NCI-H446 treated with DMSO at 0.1 percent for 48 hours (cell line): ENCODE measurements at places on chromosomes 6 and 20.

DNA sequence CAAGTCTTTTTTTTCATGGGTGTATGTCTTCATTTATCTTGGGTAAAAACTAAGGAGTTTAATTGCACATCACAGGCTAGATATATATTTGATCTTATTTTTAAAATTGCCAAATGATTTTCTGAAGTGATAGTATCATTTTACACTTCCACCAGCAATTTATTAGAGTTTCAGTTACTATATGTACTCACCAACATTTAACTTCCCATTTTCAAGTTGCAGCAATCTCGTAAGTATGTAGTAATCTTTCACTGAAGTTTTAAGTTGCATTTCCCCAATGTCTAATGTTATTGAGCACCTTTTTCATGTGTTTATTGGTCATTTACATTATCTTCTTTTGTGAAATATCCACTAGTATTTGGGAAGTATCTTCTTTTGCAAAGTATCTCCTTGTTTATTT, 277.4 kb upstream of the CNR1 start:
- DNase-seq = no peak

DNA sequence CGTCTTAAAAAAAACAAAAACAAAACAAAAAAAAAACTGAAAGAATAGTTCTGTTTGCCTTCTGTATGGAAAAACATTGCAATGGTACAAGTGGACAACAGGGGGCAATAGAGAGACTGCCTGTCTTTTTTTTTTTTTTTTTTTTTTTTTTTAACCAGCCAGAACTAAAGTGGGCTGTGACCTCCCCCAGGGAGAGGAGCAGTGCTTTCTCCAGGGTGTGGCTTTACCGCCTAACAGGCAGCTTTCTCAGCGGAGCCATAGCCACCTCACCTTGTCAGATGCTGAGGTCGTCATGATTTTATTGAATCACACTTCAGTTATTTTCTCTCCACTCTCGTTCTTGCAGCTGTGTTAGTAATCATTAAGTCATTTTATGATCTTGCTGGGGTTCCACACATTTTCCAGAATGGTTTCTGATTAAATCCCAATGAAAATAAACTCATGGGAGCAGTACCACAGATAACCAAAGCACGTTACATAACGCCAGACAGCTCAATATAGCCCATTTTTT, 78.4 kb downstream of the GMPR start:
- peak; percentile 25 for DNase-seq

DNA sequence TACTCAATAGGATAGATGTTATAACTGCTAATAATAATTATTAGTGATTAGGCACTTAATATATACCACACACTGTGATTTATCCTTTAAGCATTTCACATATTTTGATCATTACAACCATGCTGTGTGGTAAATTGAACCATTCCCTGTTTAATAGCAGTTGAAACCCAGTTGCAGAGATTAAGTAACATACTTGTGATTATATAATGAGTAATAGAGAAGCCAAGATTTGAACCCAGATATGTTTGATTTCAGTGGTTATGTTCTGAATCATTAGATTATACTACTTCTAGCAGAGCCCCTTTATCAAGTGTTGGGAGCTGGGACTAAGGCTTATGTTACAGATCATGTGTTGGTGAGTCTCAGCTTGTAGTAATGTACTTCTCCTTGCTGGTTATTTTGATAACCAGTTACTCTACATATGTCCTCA, 44.1 kb downstream of the STK4 start:
- DNase-seq = no peak

GRCh38 chr6:10507715-10508114, 13.4 kb upstream of the GCNT2 start:
- DNase-seq = no peak

DNA sequence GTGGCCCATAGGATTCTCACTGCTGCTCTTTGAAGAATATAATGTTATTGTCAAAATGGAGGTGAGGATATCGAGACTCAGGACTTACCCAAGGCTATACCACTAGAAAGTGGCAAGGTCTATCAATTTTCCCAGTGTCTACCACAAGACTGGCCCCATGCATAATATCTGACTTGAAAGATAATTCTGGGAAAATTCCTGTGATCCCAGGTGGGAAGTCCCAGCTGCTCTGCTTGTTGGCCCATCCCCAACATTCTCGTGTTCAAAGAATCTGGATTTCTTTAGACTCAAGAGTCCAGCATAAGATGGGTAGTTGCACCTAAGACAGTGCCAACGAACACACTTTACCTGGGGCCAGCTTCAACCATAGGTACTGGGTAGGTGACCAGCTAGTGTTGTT, 120.7 kb upstream of the DTNBP1 start:
- DNase-seq = no peak

GRCh38 chr6:75932067-75932466, 140.4 kb downstream of the IMPG1 start:
- DNase-seq = no peak

GRCh38 chr6:5335020-5335419, 73.7 kb downstream of the FARS2 start:
- DNase-seq = no peak

DNA sequence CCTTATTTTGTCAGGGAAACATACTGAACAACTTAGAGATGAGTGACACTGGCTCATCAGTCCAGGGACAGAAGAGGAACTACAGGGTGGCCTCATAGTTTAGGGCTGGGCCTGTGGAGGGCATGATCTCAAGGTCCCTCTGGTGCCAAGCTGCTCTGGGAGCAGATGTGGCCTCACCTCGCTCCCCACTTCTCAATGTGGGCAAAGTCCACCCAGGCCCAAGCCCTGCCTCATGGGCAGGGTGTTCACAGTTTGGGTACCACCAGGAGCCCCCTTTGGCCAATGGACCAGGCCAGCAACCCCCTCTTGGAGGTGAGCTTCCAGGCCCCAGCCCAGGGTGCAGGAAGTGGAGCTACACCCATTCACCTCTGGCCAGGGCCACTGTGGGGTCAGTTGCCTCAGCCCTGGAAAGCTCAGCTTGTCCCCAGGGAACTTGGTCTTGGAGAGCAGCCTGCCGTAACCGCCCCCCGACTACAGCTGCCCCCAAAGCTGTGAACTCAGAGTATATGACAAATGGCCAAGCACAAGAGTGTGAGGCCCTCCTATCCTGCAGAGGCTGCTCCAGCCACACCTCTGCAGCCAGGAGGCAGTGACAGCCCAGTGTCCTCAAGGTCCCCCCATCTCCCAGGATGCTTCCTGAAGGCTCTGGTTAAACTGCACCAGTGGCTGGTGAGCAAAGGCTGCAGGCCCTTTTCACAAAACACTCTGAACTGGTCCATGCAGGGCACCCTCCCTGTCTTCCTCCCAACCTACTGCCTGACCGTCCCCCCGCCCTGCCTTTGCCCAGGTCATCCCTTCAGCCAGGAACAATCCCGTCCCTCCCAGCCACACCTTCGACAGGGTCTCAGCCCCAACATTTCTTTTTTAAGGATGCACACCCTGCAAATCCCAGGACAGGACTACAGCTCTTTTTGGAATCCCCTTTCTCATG, 3.6 kb downstream of the ADISSP start:
- no peak for DNase-seq

DNA sequence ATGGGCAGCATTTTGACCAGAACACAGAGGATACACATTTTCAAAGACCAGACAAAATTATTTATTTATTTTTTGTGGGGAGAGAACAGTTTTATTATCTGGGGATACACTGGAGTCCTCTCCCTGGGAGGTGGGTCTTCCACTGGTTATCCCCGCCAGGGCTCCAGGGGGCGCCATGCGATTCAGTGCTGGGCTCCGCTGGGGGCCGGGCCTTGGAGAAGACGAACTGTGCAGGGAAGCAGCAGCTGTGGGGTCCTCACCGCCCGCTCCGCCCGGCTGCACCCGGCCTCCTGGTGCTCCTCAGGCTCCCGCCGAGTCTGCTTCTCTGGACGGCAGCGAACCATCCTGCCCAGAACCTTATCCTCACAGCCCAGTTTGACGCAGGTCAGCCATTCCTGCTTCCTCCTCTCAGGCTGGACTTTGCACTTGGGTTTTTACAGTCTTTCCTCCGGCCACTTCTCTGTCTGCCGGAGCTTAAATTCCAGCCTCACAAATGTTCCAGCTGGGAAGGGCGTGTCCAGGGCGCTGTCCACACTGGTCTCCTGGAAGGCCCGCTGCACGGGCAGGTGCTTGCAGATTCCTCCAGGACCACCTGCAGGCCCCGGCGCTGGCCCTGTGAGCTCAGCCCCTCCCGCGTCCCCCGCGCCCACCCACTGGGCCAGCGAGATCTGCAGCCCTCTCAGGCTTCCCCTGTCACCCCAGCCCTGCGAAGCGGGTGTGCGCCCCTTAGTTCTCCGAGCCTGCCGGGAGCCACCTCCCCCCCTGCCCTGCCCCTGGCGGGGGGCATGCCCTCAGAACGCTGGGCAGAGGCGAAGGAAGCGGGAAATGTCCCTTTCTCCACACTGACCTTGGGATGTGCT, 1830.0 kb upstream of the DEFB115 start:
- DNase-seq = no peak

DNA sequence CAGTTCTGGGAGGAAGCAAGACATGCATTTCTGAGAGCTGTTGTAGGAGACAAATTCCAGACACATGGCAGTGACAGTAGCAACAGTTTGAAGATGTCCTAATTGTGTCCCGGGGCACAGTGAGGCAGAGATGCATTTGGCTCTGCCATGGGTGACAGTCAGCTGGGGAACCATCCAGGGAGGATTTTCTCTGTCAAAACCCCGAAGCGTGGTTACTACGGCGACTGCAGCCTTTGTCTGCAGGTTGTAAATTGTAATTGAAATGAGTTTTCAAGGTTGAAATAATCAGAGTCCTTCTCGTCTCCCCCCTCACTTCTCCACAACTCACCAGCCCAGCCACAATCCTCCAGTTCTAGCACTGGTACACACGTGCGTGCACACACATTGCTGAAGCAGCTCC, 100.1 kb downstream of the GRM4 start:
- DNase-seq = no peak

- no peak for DNase-seq
These were observed 253.4 kb downstream of the PHACTR1 start for GRCh38 chr6:12969966-12970365.

DNA sequence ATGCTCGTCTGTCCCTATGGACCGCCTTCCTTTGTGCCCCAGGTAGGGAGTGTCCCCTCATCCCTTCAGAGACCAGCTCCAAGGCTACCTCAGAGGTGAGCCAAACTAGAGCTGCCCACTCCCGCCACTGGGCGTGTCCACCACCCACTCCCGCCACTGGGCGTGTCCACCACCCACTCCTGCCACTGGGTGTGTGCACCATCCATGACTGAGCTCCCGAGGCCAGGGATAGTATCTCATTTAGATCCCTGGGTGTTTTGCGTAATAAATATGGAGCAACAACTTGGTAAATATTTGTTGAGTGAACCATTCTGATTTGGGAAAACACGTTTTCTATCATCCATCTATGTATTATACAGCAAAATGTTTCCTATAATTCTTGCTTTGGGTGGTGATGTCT, 68.8 kb downstream of the ZBTB2 start:
- DNase-seq = no peak

DNA sequence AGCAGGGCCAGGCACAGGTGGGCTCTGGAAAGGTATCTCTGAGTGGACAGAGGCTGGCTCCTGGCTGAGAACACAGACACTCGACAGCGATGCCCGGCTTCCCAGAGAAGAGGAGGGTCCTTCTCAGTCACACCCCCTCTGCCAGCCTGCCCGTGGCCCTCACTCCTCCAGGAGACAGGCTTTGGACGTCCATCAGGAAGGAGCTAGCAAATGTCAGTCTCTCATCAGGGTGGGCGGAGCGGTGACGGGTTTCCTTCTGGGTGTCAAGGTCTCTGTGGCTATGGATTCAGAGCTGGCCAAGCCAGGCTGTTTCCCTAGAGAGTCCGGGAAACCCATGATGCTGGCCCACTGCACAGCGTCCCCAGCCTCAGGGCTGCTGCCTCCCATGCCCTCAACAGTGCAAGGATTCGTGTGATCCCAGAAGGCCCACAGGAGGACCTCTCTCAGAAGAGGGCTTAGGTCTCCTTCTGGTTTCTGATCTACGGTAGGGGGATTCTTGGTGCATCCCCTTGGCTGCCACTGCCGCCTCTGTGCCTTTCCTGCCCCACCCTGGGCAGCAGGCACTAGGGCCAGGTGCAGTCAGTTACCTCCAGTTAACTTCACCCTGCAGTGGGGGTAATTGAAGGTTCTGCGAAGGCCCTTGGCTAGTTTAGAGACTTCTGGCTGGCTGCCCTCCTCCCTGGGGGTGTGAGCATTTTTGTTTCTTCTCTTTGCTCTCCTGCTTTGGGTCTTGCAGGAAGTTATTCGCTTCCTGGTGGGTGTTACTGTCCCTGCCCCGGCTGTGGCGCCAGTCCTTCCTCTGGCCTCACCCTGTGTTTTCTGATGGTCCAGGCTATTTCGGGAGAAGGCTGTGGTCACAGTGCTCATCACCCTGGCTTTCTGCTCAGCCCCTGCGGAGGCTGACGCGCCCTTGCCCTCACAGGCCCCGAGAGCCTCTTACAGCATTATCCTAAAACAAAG, 80.2 kb downstream of the CDH4 start:
- DNase-seq = no peak

GRCh38 chr20:44662261-44662660, 10.8 kb upstream of the ADA start:
- DNase-seq = no peak

DNA sequence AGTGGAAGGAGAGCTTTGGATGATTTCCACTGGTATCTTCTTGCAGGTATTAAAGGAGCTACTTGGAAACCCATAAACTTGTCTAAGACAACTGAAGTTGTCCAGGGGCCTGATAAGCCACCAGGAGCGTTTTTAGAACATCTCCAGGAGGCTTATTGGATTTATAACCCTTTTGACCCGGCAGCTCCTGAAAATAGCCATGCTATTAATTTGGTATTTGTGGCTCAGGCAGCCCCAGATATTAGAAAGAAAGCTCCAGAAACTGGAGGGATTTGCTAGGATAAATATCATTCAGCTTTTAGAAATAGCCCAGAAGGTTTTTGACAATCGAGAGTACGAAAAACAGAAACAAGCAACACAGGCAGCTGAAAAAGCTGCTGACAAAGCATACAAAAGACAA, 461.0 kb upstream of the HTR1E start:
- DNase-seq = no peak

GRCh38 chr6:139801571-139802321, 427.3 kb upstream of the CITED2 start:
- no peak for DNase-seq

GRCh38 chr6:90978046-90978445, 391.2 kb upstream of the MAP3K7 start:
- no peak for DNase-seq

DNA sequence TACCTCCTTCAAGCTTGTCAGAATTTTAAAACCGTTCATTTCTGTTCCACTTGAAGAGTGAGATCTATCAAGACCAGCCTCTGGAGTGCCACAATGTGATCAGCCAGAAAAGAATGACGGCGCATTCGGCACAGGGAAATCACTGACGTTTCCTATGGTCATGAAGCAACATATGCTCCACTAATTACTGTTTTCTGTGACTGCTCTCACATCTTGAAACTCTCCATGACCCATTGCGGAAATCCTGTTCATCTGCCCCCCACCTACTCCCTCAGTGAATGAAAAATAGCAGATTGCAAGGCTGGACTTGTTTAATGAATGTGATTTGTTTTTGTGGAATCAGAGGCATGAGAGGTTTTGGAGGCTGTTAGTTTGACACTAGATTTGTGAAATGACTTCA, 53.2 kb downstream of the SAMD5 start:
- peak; percentile 8 for DNase-seq
